Aorta (tissue), 5 donors: ENCODE measurements at places on chromosomes 12 and 14.
A peak's percentile ranks its signal among the peaks of the same experiment; 100 is the strongest.

GRCh38 chr12:70557583-70558191 is 79.5 kb downstream of the PTPRB start:
- no peak for DNase-seq

DNA sequence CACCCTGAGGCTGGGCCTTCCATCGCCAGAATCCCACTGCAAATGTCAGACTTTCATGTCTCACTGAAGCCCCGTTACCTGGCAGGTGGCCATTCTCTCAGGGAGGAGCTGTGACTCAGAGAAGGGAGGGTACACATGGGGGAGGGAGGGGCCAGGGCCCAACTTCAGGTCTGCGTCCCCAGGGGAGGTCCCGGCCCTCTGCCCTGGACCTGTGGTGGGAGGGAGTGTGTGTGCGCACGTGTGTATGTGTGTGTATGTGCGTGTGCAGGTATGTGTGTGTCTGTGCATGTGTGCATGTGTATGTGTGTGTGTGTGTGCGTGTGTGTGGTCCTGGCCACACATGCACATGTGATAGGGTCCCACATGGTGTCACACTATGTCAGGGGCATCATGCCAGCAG is 50.9 kb downstream of the MVK start:
- no peak for DNase-seq

DNA sequence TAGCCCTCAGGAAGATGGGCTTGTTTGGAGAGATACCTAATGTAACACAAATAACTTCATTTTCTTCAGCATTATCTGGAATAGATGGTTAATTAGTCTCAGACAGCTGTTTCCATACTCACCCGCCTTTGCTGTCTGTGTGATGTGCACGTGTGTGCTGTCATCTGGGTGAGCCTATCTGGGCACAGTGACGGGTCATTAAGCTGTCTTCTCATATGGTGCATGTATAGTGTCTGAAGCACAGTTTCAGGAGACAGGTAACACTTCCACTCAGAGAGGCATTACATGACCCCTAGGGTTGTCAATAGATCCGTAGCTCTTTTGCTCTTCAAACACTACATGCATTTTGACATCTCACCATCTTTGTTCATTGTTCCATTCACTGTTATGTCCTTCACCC is 493.3 kb downstream of the APAF1 start:
- DNase-seq = no peak

GRCh38 chr12:132514838-132515237 is 24.9 kb downstream of the FBRSL1 start:
- no peak for DNase-seq

DNA sequence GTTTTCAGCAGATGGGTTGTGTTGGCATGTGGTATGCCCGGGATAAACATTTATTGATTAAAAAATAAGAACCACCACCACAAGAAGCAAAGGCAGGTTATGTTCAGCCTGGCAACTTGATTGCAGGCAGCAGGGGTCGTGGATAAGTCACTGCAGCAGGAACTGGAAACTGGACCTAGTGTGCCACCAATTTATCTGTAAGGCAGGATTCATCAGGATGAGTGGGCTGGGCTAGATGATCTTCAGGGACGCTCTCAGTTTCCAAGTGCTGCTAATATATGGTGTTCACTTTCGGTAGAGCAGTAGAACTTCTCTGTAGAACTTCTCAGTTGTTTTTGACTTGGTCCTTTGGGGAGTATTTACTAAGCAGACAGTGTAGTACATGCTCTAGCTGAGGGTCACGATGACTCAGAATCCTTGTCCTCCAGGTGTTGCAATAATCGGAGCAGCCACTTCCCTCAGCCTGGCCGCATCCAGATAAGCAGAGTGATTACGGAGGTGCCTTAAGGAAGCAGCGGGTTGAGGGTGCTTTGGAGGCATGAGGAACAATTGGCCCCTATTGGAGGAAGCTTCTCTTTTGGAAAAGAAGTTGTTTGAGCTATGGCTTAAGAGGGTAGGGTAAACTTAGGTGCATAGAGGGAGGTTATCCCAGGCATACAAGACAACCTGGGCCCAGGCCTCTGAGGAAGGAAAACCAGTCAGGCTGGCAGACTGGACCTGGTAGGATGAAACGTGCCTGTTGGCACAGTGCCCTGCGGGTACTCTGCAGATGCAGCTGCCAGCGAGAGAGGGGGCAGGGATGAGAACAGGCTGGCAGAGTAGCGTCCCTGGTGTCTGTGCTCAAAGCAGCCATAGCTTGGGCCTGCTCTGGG is 104.0 kb downstream of the GPR135 start:
- DNase-seq = peak; percentile 78

- DNase-seq = no peak
Measured at GRCh38 chr14:93103392-93104080, 12.2 kb downstream of the ITPK1 start.

- no peak for DNase-seq
Measured at GRCh38 chr14:89452281-89452680, 35.2 kb upstream of the FOXN3 start.
